NCI-H510A treated with DMSO at 0.1 percent for 48 hours (cell line): ENCODE measurements at places on chromosomes 11 and 22.

GRCh38 chr11:110862407-110862806, 150.2 kb upstream of the ARHGAP20 start:
- peak; percentile 54 for DNase-seq

GRCh38 chr11:103537904-103538502, 428.8 kb downstream of the DYNC2H1 start:
- no peak for DNase-seq

GRCh38 chr11:99742501-99742900, 721.8 kb downstream of the CNTN5 start:
- no peak for DNase-seq

GRCh38 chr11:64802370-64803157, 450 bp downstream of the MAP4K2 start:
- no peak for DNase-seq

- no peak for DNase-seq
Measured at GRCh38 chr11:65356394-65356972, 1.9 kb downstream of the TIGD3 start.

GRCh38 chr11:66070604-66071380, 720 bp downstream of the PACS1 start:
- no peak for DNase-seq
